GM12864 (cell line): ENCODE measurements at places on chromosomes 11 and 22.

DNA sequence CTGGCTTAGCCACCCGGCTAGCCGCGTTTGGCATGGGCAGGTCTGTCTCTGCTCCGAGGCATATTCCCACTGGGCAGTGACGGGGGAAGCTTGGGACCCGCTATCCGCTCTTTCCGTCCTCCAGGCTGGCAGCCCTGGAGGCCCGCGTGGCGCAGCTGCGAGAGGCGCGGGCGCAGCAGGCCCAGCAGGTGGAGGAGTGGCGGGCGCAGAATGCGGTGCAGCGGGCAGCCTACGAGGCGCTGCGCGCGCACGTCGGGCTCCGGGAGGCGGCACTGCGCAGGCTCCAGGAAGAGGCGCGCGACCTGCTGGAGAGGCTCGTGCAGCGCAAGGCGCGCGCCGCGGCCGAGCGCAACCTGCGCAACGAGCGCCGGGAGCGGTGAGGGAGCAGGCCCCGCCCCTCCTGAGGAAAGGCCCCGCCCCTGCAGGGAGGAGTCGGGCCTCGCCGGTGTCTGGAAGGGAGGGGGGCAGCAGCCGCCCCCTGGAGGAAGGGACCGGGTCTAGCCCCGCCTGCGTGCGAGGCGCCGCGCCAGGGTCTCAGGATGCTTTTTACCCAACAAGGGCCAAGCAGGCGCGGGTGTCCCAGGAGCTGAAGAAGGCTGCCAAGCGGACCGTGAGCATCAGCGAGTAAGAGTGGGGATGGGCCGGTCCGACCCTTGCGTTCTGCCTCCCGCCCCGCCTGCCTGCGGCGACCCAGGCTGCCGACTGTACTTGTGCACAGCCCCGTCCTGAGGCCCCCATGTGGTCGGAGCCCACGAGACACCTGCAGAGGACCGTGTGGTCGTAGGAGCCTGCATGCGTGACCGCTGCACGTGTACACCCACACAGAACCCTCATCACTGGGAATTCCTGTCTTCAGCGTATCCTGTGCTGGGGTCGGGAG is 7.9 kb downstream of the ATG16L2 start:
- peak; percentile 45 for DNase-seq

DNA sequence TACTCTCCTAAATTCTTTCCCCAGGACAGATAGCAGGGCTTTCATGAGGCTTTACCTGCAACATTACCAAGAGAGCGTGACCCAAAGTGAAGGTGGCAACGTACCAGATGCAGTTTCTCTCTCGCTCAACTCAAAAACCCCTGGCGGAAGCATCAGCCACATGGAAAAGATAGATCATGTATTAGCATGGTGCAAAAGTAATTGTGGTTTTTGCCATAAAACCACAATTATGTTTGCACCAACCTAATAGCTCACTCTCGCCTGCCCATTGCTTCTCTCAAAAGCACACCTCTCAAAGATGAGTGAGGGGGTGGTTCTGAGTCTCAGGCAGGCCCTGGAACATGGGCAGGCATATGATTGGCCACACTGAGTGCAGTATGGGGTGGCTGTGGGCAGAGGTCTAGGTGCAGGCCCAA is 7.0 kb downstream of the MS4A6A start:
- DNase-seq = no peak

- no peak for DNase-seq
Measured at GRCh38 chr22:45155050-45155840, 8.5 kb upstream of the NUP50 start.

GRCh38 chr11:120030411-120030810 is 107.5 kb downstream of the TRIM29 start:
- no peak for DNase-seq

DNA sequence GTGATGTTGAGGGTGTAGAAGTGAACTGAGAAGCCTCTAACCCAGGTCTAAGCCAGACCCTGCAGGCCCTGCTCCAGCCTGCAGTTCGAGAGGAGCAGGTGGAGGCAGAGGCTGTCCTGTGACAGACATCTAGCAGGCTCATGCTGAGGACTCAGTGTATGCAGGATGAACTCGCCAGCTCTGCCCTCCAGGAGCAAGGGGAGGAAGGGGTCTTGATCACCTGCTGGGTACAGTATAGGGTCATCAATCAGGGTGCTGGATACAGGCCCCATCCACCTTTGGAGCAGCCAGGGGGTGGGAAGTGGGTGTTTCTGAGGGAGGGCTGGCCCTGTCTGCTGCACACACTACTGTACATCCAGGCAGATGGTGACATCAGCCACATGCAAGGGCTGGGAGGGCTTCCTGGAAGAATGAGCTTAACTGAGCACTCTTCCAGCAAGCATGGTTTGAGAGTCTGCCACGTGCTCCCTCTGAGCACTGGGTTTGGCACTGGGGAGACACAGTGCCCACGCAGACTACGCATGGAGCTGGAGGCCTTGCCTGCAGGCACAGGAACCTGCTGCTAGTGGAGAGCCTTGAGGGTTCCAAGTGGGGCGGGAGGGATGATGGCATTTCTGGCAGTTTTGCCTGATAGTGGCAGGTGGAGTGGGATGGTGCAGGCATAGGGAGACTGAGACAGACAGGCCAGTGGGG is 9.2 kb downstream of the MAPK8IP1 start:
- DNase-seq = no peak

DNA sequence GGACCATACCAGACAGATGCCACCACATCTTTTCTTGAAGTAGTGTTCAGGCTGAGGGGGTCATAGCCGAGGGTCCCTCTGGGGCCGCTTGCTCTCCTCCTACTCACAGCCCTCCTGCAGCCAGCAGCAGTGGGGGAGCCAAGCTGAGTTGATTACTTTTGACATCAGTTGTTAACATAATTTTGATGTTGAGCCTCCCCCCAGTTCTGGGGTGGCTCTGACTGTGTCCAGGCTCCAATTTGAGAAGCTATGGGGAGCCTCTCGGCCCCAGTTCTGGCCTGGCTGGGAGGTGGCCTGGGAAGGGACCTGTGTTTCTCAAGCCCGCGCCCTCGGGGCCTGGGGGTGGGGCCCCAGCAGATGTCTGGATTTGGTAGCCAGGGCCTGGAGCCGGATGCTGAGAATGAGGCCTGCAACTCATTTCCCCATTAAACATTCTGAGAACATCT is 47.9 kb downstream of the KCNQ1OT1 start:
- DNase-seq = no peak

- DNase-seq = no peak
Measured at GRCh38 chr11:118343981-118344515, at the start of gene CD3G. Gene CD3G (plus strand): TSS chr11:118344344. CDS start chr11:118344424, 80 bp downstream.

- no peak for DNase-seq
Measured at GRCh38 chr11:95917193-95918036, 6.5 kb downstream of the MTMR2 start.

- no peak for DNase-seq
Measured at GRCh38 chr22:36215981-36216380, 14.4 kb upstream of the APOL4 start.

GRCh38 chr11:131065435-131066413 is 149.4 kb upstream of the SNX19 start:
- no peak for DNase-seq

DNA sequence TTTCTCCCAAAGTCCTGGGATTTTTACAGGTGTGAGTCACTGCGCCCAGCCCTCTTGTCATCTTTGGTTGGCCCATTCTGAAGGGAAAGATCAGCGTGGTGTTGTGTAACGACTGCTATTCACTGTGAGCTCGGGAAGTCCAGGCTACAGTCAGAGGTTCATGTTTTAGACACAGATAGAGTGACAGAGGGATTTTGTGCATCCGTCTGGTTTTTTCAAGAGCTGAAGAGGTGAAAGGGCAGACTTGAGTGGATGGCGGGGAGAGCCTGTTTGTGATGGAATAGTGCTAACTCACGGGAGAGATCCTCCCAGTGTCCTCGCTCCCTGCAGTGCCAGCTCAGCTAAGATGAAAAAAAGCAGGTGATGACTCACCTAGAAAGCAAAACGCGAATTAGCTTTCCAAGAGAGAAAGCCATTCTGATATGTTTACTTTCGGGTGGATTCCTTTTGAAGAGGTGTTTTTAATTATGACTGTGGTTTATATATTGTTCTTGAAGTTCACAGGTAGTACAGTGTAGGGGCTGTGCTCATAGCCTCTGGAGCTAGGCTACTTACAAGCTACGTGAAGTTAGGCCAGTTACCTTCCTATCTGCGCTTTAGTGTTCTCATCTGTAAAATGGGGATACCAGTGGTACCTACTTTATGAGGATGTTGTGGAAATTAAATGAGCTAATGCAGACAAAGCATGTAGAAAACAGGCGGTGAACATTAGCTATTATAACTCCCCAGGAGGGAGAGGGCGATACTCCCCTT is 67.2 kb downstream of the C11orf91 start:
- DNase-seq = no peak

DNA sequence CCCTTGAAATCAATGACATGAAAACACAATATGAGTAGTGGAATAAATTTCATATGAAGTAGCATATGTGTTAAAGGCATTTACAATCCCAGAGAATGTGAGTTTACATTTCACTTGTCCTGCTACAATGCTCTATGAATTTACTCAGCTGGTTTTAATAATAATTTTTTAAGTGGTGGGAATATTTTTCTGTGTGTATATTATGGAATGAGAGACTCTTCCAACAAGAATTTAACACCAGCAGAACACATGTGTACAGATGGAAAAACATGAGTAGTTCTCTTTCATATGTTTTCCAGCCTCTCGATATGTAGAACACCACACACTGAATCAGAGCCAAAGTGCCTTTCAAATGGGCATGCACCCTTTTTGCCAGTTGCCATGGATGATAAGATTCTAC is 170.4 kb downstream of the MAML2 start:
- no peak for DNase-seq

DNA sequence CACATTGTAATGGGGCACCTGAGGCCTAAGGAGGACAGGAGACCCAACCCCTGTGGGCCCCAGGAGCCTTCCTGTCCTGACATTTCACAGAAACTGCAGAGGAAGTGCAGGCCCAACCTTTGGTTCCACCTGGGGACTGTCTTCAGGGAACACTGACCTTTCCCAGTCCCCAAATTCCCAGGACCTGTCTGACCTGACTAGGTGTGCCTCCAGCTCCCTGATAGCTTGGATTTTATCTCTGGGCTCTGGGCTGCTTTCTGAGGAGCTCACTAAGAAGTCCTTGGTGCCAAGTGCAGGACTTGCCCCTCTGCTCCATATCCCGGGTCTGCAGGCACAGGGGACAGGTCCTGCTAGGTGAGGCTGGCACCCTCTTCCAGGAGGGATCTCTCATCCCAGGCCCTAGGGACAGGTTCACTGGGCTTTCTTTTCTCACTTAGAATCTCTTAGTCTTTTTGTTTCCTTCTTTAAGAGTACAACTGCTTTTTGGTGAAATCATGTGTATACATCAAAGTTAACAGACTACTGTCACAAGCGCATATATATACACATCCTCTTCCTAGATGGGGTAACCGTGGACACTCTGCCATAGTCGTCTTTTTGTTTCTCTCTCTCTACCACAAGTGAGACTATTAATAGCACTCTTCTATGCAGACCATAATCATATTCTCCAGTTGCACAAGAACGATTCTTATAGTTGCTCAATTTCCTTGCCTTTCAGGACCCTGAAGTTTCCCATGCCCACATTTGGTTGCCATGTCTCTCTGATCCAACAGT is 72.0 kb upstream of the IGLL5 start:
- no peak for DNase-seq

GRCh38 chr11:35682230-35683173 is 19.9 kb downstream of the TRIM44 start:
- DNase-seq = no peak

- DNase-seq = no peak
Measured at GRCh38 chr11:34558673-34559072, 45.1 kb upstream of the ELF5 start.

- DNase-seq = no peak
Measured at GRCh38 chr11:34600339-34601084, 20.4 kb upstream of the EHF start.

DNA sequence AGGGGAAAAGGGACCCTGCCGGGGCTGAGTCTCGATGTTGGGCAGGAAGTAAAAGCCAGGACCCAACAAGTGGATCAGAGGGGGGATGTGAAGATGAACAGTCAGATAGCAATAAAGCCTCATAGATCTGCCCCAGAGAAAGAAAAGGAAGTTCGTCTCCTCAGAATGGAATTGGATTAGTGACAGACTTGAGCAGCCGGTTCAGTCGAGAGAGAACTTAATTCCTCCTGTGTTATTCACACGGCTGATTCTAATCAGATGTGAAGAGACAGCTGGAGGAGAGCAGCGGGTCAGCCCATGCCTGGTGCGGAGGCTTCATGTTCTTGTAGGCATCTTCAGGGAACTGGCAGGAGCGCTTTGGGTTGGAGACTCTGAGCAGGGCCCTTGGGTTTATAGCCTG is 29.3 kb upstream of the CABP7 start:
- DNase-seq = no peak

DNA sequence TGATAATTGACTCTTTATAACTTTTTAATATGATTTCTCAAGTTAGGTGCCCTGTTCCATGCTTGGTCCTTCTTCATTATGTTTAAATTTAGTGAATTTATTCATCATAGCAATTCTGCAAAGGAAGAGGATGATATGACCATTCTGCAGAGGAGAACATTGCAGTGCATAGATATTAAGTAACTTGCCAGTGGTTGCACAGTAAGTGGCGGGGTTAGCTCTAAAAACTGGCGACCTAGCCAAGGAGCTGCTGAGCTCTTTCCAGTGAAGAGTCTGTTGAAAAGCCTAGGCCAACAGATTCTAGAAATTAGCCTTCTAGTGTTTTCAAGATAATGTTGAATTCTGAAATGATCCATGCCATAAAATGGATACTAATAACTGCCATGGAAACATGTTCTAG is 4.6 kb downstream of the EWSR1 start:
- no peak for DNase-seq

DNA sequence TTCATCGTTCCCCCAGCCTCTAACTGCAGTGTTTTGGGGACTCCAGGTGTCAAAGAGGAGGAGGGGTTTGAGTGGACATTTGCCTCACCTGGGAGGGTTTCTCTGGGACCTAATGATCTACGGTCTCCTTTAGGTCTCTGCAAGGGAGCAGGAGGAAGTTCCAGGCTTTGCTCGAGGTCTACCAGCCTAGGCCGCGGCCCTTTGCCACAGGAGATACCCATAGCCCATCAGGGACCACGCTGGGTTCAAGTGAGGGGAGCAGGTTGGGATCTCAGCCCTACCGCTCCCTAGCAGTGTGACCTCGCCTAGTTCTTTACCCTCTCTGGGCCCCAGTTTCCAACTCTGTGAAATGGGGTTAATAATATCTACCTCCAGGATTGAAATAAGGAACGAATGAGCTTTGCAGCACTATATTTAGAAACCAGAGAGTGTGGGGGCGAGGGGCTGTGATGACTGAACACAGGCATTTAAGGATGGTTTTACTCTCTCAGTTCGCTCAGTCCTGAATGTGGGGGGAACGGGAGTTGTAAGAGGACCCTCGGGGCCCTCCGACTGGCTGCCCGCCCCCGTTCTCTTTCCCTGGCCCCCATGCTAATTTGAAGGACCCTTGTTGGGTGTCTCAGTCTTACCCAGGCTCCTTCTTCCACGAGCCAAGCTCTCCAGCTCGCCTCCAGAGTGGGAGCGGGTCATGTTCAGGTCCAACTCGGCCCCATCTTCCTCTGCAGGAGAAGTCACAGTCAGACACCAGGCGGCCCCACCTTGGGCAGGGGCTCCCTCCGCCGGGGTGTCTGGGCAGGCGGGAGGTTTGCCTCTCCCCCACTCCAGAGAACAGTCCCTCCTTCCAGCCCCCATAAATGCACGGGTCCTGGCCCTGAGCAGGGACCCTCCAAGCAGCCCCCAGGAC is 11.7 kb downstream of the PDGFB start:
- no peak for DNase-seq

- no peak for DNase-seq
Measured at GRCh38 chr22:33654173-33654895, 265.9 kb downstream of the LARGE1 start.

GRCh38 chr11:1389932-1390568 is at the start of gene BRSK2:
Gene BRSK2 (plus strand): TSS chr11:1389934. CDS start chr11:1390285, 351 bp downstream.
- no peak for DNase-seq
